ENCODE measurements at places on chromosomes 2 and 18.

- no peak for DNase-seq
Observed at GRCh38 chr2:74682501-74682900, 28.5 kb downstream of the SEMA4F start.

DNA sequence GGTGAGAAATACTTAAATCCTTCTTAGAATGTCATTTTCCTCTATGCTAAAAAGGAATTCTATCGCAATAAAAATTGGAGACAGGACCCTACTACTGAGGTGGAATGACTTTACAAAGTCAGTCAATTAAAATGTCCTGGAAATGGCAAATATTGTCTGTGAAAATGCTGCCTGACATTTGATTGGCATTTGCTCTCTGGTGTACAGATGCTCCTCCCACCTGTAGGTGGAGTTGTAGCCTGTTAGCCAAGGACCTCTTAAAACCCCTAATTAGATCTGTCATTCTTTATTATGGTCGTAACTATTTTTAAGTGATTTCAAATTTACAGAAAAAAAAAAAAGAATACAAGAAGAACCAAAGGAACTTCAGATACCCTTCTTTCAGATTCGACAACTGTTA is 393.1 kb upstream of the KLHL29 start:
- no peak for DNase-seq

DNA sequence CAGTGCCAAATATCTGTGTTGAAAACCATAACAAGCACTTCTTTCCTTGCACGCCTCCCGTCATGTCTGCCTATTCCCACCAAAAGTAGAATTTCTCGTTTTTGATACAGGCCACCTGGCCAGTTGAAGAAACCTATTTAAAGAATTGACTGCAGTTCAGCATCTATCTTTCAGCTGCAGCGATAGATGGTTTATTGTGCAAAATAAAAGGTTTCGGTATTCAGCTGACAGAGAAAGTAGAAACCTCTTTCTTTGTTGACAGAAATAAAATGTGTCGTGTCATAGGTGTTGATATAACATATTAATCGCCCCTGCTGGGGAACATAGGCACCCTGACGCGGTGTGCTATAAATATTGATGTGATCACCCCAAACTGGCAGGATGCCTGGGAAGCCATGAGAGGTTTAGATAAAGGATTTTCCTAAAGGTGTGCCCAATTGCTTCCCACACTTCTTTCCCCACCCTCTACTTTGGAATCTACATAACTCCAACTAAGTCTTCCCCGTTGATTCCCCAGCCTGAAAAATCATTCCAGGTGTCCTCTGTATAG is 570.4 kb downstream of the CCDC85A start:
- no peak for DNase-seq

DNA sequence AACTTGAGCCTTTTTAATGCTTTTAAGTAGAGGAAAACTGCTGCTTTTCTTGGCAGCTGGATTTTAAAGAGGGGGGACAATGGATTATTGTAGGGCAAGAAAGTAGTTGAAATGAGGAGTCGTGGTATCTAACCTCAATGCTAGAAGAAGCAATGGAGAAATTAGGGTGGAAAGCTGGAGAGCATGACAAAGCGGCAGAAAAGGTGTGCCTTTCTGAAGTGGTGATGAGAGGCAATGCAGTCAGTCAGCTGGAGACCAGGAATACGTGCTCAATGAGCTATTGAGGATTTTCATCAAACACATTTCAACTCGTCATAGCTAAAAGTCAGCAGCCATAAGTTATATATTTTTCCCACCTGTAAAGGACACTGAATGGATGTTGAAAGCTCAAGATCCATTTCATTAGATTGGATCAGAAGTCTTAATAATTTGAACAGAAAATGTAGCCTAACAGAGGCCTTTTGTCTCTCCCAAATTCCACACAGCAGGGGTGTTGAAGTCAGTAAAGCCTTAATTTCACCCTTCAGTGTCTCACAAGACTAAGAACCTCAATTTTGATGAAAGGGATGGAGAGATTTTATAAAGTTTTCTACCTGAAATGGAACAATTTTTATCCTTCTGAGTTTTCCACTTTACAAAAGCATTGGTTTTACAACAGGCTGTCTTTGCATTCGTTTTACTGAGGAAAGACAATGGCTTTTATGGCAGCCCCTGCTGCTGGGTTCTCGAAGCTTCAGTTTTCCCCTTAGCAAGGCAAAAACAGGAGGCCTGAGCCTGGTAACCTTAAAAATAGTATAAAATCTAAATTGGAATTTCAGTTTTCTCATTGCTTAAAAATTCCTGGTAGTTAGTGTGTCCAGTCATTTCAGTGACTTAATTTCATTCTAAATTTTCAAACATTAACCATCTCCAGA is 131.1 kb downstream of the CCDC102B start:
- no peak for DNase-seq

DNA sequence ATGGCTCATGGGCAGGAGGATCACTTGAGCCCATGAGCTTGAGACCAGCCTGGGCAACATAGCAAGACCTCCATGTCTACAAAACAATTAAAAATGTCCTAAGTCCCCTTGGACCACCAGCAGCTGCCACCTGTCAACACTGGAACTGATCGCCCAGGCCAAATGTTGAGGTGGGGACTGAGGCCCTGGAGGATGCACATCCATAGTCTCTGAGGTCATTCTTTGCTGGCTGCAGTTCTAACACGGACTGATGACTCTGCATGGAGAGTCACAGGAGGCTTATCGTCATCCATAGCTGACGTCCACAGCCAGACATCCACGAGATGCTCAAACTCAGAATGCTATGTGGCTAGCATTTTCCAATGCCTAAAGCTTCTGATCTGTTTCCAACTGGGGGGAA is 151.3 kb downstream of the BCL2 start:
- no peak for DNase-seq

GRCh38 chr2:67437114-67437513 is 40.0 kb downstream of the ETAA1 start:
- no peak for DNase-seq

GRCh38 chr2:37985333-37985732 is 60.2 kb downstream of the RMDN2 start:
- no peak for DNase-seq

GRCh38 chr2:88831792-88832248 is 140.3 kb downstream of the RPIA start:
- no peak for DNase-seq

- no peak for DNase-seq
Observed at GRCh38 chr2:138579556-138579955, 78.0 kb downstream of the SPOPL start.
